ENCODE measurements at places on chromosomes 2 and 18.

DNA sequence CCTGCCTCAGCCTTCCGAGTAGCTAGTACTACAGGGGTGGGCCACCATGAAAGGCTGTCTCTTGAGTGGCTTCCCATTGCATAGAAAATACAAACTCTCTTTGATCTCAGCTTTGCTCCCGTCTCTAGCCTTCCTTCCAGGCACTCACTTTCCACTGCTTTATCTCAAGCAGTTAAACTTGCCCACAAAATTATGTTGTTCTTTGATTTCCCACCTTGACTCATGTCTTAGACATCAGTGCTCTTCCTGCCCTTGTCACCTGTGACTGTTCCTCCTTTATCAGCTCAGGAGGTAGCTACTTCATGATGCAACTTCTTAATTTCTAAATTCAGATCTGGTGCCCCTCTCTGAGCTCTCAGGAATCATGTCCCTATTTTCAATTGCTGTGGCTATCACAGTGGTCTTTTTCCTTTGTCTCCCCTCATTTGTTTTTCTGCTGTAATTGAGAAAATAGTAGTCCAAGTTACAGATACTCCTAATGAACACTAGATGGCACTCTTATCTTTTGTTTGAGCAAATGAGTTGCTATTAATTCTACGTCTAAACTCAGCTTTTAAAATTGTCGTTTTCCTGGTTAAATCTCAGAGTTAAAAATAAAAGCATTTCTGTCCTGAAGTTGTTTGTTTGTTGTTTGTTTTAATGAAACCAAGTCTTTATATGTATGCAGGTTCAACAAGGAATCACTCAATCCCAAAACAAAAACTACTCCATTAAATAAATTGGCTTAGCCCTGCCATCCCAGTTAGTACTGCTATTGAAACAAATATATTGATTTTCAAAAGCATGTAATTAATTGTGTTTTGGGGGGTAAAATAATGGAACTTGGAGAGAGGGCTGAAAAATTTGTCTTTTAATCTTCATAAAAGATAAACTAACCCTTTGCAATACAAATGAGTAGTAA is 46.9 kb upstream of the GREB1L start:
- ATAC-seq: no peak

DNA sequence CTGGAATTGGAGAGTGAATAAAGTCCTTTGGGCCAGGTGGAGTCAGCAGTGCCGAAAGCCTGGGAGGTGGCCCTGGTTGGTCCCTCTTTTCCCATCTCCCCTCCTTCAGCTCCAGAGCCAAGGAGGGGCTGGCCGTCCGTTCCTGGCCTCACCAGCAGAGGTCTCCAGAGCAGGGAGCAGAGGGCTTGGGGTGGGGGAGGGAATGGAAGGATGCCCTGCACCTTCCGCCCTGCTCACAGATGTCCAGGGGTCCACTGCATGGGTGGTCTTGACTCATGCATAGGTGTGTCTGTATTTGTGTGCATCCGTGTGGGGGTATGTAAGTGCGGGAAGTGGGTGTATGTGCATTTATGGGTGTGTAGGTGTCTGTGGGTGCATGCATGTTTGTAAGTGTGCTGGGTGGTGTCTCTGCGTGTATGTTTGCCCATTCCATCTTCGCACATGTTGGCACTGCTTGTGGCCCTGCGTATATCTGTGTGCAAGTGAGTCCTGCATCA is 201.8 kb downstream of the ZFP36L2 start:
- peak; percentile 66 for ATAC-seq

- no peak for ATAC-seq
These were observed 25.7 kb downstream of the CCBE1 start for GRCh38 chr18:59671551-59671950.

DNA sequence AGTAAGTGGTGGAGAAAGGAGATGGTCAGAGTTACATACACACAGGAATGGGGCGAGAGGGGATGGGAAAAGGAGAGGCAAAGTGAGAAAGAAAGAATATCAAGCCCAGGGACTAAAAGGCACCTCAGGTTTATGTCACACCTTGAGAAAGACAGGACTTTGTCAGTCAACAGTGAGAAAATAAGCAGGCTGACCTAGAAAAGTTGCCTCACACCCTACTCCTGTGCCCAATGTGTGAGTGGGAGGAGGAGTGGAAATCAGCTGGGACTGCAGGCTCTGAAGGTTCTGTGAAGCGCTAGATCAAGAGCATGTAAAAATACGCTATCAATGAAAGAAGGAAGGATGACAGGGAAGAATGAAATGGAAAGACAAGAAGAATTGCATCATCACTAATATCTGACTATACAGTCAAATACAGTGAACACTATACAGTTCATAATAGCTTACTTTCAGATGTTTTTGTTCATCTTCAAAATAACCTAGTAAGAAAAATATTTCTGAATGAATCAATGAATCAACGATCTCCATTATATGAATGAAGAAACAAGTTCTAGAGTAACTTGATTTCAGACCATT is 10.7 kb downstream of the VPS54 start:
- ATAC-seq: no peak

GRCh38 chr2:139175510-139175909 is 395.3 kb upstream of the NXPH2 start:
- no peak for ATAC-seq
